Activated naive CD4-positive, alpha-beta T cell treated with anti-CD3 and anti-CD28 coated beads, Interleukin-2, amount 10 ng/mL, durations not matched to agents 5 hours and 36 hours (primary cell): ENCODE measurements at places on chromosomes 2 and 18. TPM values are rescaled to one million over a fixed set of nuclear protein-coding genes. Genes with fewer than 3 reads are reported as not detected.

The NT5C1B gene
- total RNA-seq = not detected

The AGXT gene
- not detected for total RNA-seq

The HAUS1 gene
- 49.7 TPM for total RNA-seq

The NOL4 gene
- not detected for total RNA-seq

The RFX8 gene
- total RNA-seq = 0.73 TPM

The RGPD3 gene
- 0.19 TPM for total RNA-seq

The FBLN7 gene
- total RNA-seq = 17.8 TPM

The GPR39 gene
- total RNA-seq = not detected

The CKAP2L gene
- total RNA-seq = 45.9 TPM

The RAX gene
- total RNA-seq = not detected

The LDLRAD4 gene
- 28.9 TPM for total RNA-seq

The LHCGR gene
- not detected for total RNA-seq

The GIGYF2 gene
- total RNA-seq = 66.0 TPM

The NR4A2 gene
- total RNA-seq = 1.7 TPM

The PDCD1 gene
- total RNA-seq = 1.5 TPM

The TEX44 gene
- total RNA-seq = not detected

The RALBP1 gene
- total RNA-seq = 45.8 TPM

The DNAJC5G gene
- total RNA-seq = not detected

The TRAK2 gene
- total RNA-seq = 53.4 TPM

The ALPP gene
- not detected for total RNA-seq

The CLEC4F gene
- total RNA-seq = not detected

The ITGB6 gene
- not detected for total RNA-seq

The IRS1 gene
- 9.6 TPM for total RNA-seq

The ST8SIA5 gene
- total RNA-seq = not detected

The MOCOS gene
- 0.18 TPM for total RNA-seq

The BMP10 gene
- not detected for total RNA-seq
